ENCODE measurements at places on chromosomes 11 and 22. TPM values are rescaled to one million over a fixed set of nuclear protein-coding genes. Genes with fewer than 3 reads are reported as not detected.

DNA sequence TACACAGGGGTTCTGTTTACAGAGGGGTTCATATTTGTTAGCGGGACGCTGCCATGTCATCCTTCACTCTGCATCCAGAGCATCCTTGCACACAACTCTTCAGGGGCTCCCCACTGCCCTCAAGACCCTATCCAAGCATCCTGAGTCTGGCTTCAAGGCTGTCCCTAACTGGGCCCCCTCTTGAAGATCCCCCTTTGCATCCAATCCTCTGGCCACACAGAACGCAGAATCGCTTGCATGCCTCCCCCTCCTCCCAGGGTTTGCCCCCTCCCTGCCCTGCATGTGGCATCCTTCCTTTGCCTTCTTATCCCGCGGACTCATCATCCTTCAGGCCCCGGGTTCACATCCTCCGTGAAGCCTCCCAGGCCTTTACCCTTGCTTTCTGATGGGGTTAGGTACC, 18.6 kb downstream of the C1QTNF6 start:
- no peak for DNase-seq

GRCh38 chr11:27228232-27228905, 134.6 kb downstream of the CCDC34 start:
- DNase-seq, result no peak

- no peak for DNase-seq
Measured at GRCh38 chr11:33769542-33769941, 4.8 kb downstream of the FBXO3 start.

- DNase-seq, result no peak
Measured at GRCh38 chr11:71103266-71103665, 149.1 kb downstream of the SHANK2 start.

DNA sequence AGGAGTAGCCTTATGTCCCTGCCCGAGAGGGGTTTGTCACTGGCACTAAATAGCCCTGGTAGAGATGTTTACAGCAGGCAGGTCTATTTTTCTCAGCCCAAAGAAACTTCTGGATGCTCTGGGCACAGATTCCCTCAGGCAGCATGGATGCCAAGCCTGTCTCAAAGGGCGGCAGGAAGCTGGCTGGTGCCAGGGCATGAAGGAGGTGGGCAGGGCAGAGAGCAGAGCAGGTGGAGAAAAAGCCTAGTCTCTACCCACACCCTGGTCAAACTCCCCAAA, 4.1 kb upstream of the GAS2L1 start:
- no peak for DNase-seq

DNA sequence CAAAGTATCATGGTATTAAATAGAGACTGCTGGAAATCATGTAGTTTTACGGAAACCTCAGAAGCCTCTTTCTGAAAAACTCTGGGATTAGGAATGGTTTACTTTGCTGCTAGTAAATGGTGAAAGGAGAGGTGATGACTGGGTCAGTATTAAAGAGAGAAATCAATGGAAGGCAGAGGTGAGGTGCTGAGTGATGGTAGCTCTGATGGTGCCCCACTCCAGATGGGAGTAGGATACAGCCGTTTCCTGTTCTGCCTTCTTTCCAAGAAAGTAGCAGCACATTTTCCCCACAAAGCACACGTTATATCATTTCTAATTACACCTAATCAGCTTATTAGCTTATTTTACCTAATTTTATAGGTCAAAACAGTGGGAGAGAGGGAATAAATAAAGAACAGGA, 267.6 kb upstream of the PITPNB start:
- DNase-seq, result no peak

- DNase-seq, result no peak
Measured at GRCh38 chr11:9132203-9132878, 40.9 kb upstream of the SCUBE2 start.

- no peak for DNase-seq
Measured at GRCh38 chr22:42268852-42269410, 1.5 kb downstream of the TCF20 start.

DNA sequence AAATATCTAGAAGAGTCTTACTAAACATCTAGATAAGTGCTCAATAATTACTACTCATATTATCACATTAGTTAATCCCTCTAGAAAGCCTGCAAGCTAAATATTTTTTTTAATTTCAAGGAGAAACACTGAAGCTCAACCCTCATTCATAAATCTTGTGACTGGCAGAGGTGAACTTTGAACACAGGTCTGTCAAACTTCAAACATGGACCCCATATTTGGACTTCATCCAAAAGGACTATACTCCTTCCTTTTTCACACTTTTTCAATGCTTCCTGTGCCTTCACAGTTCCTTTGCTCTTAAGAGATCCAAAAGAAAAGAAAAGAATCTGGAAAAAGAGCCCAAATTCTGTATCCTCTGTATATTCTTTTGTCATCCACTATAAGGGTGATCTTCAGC, 28.3 kb upstream of the OR9G4 start:
- no peak for DNase-seq

GRCh38 chr11:26070714-26071380, 261.1 kb upstream of the ANO3 start:
- no peak for DNase-seq

GRCh38 chr11:128680906-128681305, 13.0 kb upstream of the FLI1 start:
- DNase-seq, result no peak

DNA sequence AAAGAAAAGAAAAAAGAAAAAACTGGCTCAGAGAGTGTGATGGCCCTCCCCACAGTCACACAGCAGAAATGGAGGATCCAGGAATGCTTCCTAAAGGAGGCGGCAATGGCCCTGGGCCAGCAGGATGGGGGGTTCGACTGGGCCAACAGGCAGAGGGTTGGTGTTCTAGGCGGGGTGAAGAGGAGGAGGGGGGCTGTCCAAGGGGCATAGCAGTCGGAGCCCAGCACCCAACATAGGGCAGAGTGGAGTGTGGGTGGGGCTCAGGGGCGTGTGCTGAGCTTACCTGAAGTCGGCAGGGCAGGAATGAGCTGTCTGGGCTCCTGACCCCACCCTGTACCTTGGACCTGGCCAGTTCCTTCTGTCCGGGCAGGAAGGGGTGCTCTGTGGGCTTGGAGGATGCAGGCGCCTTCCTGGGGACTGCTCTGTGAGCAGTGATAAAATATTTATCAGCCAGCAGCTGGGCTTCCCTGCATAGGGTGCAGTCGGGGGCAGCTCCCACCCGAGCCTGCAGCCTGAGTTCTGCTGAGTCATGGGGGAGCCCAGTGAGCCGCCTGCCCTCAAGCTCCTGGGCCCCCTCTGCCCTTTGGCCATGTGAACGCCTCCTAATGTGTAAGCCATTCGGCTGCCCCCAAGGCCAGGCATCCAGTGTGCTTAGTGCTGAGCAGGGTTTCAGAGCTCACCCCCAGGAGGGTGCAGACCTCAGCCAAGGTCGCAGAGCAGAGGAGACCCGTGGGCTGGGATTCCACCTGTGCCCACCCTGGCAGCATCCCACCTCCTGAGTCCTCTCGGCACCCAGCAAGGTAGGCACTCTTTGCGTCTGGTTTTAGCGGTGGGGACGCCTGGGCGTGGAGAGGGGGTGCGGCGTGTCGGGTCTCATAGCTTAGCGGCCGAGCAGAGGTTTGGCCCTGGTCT, 25.3 kb upstream of the PRR5 start:
- DNase-seq, result no peak

DNA sequence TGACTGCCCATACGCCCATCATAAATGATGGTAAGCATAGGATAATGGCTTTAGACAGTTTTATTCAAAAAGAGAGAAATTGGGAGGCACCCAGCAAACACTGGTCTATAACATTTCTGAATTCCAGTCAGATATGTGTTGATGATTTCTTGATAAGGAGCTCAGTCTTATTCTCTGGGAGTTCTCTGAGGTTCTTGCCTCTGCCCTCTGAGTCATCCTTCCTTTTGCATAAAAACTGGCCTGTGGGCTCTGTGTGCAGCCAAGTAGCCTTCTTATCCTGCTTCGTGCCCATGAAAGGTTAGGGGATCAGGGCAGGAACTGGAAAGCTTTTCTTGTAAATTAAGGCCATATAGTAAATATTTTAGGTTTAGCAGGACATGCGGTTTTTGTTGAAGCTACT, 48.9 kb downstream of the FAR1 start:
- no peak for DNase-seq

GRCh38 chr22:19113429-19113828, 8.8 kb downstream of the DGCR2 start:
- DNase-seq, result no peak

DNA sequence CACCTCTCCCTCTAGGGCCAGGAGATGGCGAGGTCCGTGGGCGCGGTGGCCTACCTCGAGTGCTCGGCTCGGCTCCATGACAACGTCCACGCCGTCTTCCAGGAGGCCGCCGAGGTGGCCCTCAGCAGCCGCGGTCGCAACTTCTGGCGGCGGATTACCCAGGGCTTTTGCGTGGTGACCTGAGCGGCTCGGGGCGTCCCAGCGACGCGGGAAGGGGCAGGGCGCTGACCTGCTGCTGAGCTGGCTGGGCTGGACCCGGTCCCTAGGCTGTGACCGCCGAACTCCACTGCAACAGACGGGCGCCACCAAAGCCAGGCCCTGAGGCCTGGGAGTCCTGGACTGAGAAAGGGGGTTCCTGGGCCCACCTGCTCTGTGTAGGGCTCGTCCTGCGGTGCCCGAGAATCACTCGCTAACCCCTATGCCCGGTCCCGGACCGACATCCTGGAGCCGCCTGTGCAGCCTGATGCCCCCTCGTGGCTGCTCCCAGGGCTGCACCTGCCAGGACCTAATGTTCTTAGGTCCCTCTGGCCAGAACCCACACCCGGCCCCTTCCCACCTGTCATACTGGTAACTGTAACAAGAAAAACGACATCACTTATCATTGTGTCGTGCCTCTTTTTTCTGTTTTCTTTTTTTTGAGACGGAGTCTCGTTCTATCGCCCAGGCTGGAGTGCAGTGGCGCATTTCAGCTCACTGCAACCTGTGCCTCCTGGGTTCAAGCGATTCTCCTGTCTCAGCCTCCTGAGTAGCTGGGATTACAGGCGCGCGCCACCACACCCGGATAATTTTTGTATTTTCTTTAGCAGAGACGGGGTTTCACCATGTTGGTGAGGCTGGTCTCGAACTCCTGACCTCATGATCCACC, 15.0 kb downstream of the RHOD start:
- peak; percentile 76 for DNase-seq

GRCh38 chr11:102201776-102202175, 91.5 kb downstream of the YAP1 start:
- no peak for DNase-seq

GRCh38 chr22:44711690-44712555, 9.9 kb downstream of the PRR5 start:
- DNase-seq, result no peak

DNA sequence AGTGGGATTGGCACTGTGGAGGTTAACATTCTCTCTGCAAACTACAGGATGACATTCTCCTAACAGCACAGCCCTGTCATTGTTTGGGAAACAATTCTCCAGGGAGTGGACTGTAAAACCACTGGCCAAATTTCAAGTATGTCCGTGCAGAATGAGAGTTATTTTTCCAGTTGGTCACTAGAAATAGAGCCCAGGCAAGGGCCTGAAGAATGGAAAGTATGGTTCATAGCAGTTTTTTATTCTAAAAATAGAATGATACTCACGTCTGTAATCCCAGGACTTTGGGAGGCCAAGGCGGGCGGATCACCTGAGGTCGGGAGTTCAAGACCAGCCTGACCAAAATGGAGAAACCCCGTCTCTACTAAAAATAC, 39.0 kb upstream of the CD44 start:
- DNase-seq, result no peak

GRCh38 chr22:24805790-24806662, at the start of gene SGSM1:
TSS of gene SGSM1 (plus strand) at chr22:24806211. CDS start at chr22:24806326, 115 bp downstream.
- DNase-seq, result peak; percentile 74

DNA sequence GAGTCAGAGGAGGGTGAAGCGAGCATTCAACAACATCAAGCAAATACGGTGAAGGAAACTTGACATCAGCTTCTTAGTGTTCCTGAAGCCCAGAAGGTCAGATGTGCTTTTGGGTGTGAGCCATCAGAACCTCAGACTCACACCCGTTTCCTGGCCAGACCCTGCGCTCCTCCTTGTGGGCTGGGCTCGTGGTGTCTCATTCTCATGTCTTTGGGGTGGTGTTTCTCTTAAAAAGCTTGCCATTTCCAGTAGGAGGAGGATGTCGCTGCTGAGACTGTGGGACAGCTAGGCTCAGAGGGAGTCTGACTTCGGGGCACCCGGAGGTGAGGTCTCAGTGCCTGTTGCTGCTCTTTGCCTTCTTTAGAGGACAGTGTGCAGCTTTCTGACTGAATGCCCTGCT, 24.2 kb downstream of the PPFIBP2 start:
- DNase-seq, result peak; percentile 46

DNA sequence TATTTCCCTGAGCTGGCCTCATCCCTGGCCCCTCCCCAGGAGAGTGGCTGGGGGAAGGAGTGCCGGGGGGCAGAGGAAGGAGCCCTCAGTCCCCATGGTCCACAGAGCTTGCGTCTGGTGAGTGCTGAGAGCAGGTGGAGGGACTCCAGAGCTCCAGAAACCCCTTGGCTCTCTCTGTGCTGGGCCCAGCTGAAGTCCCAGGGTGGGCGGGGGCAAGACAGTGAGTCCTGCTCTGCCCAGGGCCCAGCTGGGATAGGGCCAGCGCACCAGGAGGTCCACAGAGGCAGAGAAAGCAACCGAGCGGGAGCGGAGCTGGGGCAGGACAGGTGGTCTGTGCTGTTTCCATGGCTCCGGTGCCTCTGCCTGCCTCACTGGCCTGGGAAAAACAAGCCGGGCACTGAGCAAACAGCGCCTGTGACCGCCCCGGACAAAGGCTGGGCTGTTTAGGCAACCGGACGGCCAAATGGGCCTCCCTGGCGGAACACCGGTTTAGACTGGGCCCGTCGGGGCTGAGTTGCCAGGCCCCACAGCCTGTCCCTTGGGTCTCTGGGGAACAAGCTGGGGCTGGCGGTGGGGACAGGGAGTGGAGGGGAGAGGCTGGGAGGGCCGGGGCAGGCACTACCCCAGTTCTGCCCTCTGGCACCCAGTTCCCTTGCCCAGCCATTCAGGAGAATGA, 34.1 kb upstream of the WNT7B start:
- DNase-seq, result no peak

- DNase-seq, result no peak
Measured at GRCh38 chr22:44604991-44605390, 97.0 kb upstream of the PRR5 start.

DNA sequence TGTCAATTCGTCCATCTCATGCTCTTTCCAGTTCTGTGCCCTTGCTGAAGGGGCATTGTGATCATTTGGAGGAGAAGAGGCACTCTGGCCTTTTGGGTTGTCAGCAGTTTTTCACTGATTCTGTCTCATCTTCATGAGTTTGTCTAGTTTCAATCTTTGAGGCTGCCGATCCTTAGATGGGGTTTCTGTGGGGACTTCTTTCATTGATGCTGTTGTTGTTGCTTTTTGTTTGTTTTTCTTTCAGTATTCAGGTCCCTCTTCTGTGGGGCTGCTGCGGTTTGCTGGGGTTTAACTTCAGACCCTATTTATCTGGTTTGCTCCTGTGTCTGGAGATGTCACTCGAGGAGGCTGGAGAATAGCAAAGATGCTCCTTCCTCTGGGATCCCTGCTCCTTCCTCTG, 224.3 kb downstream of the JRKL start:
- DNase-seq, result no peak

Gene DRICH1
- 1.2 TPM for total RNA-seq

Gene SPI1
- not detected for total RNA-seq

Gene DTX4
- total RNA-seq, result 0.69 TPM

Gene RTN4RL2
- total RNA-seq, result not detected

Gene PAMR1
- total RNA-seq, result not detected

Gene KRTAP5-11
- not detected for total RNA-seq

Gene C11orf16
- not detected for total RNA-seq

Gene RIC8A
- total RNA-seq, result 111 TPM

Gene SHISAL1
- not detected for total RNA-seq

Gene TBX1
- total RNA-seq, result not detected

Gene PITPNM1
- 100 TPM for total RNA-seq

Gene FAM180B
- total RNA-seq, result 0.25 TPM

Gene F2
- not detected for total RNA-seq

Gene NDUFS8
- total RNA-seq, result 116 TPM

Gene TRIM49D1
- not detected for total RNA-seq

Gene DBX1
- total RNA-seq, result not detected

Gene DUSP8
- total RNA-seq, result 0.22 TPM

All from activated CD4-positive, alpha-beta T cell treated with anti-CD3 and anti-CD28 coated beads, Interleukin-2, amount 10 ng/mL, durations not matched to agents 7 days and 5 days (primary cell).